EH (cell line): ENCODE measurements at places on chromosomes 16 and 17.
A peak's percentile ranks its signal among the peaks of the same experiment; 100 is the strongest.

- peak; percentile 63 for DNase-seq
These were observed 754 bp upstream of the SLFN11 start for GRCh38 chr17:35373984-35374765.

DNA sequence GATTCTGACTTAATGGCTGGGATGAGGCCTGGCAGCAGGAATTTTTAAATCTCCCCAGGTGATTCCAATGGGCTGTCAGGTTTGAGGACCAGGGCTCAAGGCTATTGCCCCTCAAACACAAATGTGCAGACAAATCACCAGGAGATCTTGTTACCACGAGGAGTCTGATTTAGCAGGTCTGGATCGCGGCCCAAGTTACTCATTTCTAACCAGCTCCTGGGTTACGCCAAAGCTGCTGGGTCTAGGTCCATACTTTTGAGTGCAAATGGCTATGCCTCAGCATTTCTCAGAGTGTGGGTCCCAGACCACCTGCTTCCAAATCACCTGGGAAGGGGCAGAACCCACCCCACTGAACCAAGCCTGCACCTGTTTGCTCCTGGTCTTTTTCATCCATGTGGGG is 33.1 kb downstream of the CNGB1 start:
- no peak for DNase-seq

DNA sequence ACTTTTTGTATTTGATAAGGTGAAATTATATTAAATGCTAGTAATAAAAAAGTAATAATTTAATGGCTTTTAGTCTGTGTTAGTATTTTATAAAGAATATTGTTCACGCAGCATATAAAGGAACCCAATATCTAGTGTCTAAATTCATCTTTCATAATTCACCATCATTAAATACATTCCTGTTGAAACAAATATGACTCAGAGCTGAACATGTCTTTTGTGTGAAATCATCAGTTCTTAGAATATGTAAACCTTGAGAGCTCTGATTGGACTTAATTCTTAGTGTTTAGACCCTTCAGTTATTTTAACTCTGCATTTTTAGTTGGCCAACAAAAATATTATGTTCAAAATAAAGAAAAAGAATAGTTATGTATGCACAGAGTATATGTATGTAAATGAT is 71.8 kb downstream of the ABHD15 start:
- peak; percentile 59 for DNase-seq

GRCh38 chr17:35243561-35244340 is 879 bp downstream of the SLFN5 start:
- peak; percentile 87 for DNase-seq
